Thoracic aorta (tissue), 2 donors: ENCODE measurements at places on chromosomes 2 and 18.

DNA sequence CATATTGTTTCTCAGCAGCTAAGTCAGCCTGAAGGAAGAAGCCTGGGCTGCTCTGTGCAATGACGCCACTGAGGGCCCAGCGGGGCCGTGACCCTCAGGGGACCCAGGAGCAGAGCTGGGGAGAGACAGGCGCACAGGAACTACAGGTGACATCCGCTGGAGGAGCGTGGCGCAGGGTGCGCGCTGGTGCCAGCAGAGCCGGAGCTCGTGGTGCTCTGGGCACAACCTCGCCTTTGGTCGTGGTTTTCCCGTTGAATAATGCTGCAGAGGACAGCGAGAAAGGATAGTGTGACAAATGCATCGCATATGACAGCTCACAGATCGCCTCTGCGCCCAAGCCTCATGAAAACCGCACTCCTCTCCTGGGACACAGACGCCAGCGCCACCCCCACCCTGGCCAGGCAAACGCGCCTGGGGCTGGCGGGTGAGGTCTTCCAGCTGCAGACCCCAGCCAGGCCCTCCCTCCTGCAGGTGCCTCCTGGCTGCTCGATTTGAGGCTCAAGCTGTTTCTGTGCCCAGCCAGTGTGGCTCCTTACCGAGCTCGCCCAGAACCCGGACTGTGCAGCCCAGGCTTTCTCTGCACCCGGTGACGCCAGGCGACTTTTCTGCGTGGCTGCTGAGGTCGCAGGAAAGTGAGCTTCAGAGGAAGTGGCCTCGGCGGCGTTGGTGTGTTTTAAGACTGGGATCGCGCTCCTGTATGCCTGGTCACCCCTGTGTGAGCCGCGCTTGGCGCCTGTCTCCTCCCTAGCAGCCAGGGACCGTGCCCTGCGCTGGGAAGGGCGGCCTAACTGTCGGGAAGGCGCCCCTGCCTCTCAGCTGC is 583.1 kb upstream of the HS6ST1 start:
- H3K36me3 ChIP-seq, result no peaks in the 10 kb centered on the region
- H3K4me3 ChIP-seq, result no peak overlapping the region
- H3K4me1 ChIP-seq, result no peaks in the 10 kb centered on the region
- no peak for DNase-seq
- no peak overlapping the region for H3K27ac ChIP-seq

GRCh38 chr2:231597627-231598026 is 5.0 kb downstream of the TEX44 start:
- H3K27ac ChIP-seq, result peak overlapping the region; percentile 81
- H3K36me3 ChIP-seq, result no peaks in the 10 kb centered on the region
- H3K27me3 ChIP-seq, result no peaks in the 10 kb centered on the region
- no peak for DNase-seq
- no peak overlapping the region for H3K4me3 ChIP-seq

DNA sequence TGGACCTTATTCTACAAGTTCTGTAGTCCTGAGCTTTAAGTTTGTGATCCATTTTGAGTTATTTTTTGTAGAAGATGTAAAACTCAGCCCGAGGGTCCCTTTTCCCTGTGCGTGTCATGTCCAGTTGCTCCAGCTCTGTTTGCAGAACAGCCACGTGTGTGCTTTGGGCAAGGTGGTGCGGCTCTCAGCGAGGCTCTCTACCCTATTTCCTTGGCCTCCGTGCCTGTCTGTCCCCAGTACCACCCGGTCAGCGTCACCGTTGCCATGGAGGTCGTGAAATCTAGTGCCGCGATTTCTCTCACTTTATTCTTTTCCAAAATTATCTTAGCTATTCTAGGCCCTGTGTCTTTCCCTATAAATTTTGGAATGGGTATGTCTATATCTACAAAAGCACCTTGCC is 141.0 kb upstream of the CTDP1 start:
- no peak overlapping the region for H3K4me3 ChIP-seq
- H3K27me3 ChIP-seq, result no peaks in the 10 kb centered on the region
- no peak overlapping the region for H3K27ac ChIP-seq
- DNase-seq, result no peak

DNA sequence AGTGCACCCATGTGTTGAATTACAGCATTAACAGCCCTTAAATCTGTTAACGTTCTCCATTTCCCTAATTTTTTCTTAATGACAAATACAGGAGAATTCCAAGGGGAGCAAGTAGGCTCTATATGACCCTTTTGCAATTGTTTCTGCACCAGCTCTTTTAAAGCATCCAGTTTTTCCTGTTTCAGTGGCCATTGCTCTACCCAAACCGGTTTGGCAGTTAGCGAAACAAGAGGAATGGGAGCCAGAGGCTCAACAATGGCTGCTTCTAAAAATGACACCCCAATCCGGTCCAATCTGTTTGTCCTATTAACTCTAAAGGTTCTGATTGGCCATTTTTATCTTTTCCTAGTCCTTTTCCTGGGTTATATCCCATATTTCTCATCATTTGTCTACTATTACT is 15.1 kb upstream of the SUCLG1 start:
- no peak for DNase-seq
- H3K36me3 ChIP-seq, result no peaks in the 10 kb centered on the region
- no peaks in the 10 kb centered on the region for H3K4me1 ChIP-seq
- no peak overlapping the region for H3K27ac ChIP-seq

GRCh38 chr2:71757351-71757750 is 304.0 kb downstream of the DYSF start:
- no peaks in the 10 kb centered on the region for H3K27me3 ChIP-seq
- DNase-seq, result no peak
- H3K4me1 ChIP-seq, result no peaks in the 10 kb centered on the region
- H3K4me3 ChIP-seq, result no peak overlapping the region

DNA sequence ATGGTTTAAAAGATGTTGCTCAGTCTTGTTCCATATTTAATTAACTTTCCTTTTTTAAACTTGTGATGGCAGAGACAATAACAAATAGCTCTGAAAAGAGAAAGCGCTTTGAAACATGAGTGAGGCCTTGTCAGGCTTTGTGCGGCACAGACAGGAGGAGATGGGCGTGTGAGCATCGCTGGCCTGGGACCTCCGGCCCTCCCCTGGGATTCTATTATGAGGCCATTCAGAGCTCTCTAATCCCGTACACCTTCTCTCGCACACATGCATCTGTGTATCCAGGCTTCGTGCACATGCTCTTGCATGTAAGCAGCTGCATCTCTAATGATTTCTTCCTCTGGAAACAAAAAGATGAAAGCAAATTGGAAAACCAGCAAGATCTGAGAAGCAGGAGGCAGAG is 313.7 kb downstream of the ZNF521 start:
- no peaks in the 10 kb centered on the region for H3K4me1 ChIP-seq
- no peak overlapping the region for H3K27ac ChIP-seq
- no peaks in the 10 kb centered on the region for H3K27me3 ChIP-seq
- no peak for DNase-seq
- no peak overlapping the region for H3K4me3 ChIP-seq
- no peaks in the 10 kb centered on the region for H3K36me3 ChIP-seq

DNA sequence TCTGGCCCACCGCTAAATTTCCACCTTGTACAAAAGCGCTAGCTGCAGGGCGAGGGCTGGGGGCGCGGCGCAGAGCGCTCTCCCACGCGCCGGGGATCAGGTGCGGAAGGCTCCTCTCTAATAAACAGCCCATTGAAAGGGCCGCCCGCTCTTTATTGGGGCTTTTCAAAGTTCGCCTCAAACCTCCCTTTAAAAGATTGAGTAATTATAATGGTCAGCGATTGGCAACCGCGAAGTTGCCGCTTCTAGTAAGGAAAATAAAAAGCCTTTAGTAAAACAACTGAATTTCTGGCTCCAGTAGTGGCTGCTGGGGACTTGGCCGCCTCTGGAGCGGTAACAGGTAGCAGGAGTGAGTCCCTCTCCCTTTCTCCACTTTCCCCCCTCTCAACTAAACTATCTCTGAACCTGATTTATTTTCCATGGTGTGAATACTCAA is 755 bp downstream of the NEUROD1 start:
- no peaks in the 10 kb centered on the region for H3K36me3 ChIP-seq
- H3K4me1 ChIP-seq, result peaks cover 14% of the 10 kb centered on the region
- peaks cover 12% of the 10 kb centered on the region for H3K27me3 ChIP-seq
- no peak overlapping the region for H3K27ac ChIP-seq

- no peaks in the 10 kb centered on the region for H3K36me3 ChIP-seq
- peaks cover 4% of the 10 kb centered on the region for H3K4me1 ChIP-seq
- no peak overlapping the region for H3K4me3 ChIP-seq
- H3K27ac ChIP-seq, result no peak overlapping the region
- no peak for DNase-seq
These were observed 7.2 kb upstream of the LAMA3 start for GRCh38 chr18:23682045-23682444.

- H3K4me1 ChIP-seq, result peaks cover 11% of the 10 kb centered on the region
- H3K4me3 ChIP-seq, result peak overlapping the region; percentile 38
- no peaks in the 10 kb centered on the region for H3K36me3 ChIP-seq
- no peaks in the 10 kb centered on the region for H3K27me3 ChIP-seq
These were observed 195.4 kb downstream of the FAM210A start for GRCh38 chr18:13530879-13531387.
